ENCODE measurements at places on chromosomes 2 and 18.

- no peak for DNase-seq
Observed at GRCh38 chr2:168998609-168999211, 32.4 kb downstream of the ABCB11 start.

DNA sequence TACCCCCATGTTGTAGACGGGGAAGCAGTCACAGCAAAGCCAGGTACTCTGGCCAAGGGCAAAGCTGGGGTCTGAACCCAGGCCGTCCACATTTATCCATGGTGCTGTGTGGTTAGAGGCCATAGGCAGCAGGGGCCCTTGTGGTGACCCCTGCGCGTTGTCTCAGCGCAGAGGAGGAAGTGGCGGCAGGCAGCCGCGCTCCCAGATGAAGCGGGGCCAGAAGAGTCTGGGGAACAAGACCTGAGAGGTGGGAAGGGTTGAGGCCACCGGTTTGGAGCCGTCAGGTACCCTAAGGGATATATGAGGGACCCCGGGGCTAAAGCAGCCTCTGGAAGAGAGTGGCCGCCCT is 770 bp downstream of the ZNF396 start:
- DNase-seq, result no peak

DNA sequence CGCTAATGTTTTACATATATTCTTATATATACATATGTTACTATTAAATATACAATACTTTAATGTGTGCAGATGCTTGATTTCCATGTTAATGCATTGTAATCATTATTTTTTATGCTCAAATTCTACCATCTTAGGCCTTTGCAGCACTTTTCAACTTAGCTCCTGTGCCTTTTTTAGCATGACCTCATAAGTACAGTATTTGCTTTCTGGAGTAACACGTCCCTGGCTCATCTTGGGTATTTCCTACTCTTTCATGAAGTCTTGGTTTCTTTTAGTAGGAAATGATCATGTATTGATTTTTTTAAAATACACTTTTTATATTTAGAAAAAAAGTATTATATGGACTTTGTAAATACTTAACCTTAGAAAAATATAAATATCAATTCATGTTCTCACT is 36.5 kb downstream of the CAB39 start:
- no peak for DNase-seq

GRCh38 chr18:56273541-56274219 is 364.7 kb downstream of the TXNL1 start:
- DNase-seq, result no peak

DNA sequence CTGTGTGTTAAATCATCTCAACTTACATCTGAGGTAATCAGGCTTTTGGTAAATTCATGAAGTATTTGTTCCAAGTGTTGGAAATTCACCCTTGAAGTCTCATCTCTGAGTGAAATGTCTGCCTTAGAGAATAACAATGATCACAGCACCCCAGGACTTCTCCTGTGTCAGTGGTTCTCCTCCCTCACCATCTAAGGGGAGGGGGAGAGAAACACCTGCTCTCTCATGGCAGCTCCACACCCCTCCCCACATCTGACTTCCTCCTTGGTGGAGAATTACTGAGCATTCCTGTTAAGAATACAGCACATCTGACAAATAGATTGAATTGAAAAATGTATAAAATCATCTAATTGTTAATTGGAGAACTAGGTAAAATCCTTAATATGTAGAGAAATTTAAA is 532.1 kb downstream of the RNF144A start:
- DNase-seq, result no peak

- DNase-seq, result no peak
Observed at GRCh38 chr2:18077231-18077630, 198.8 kb downstream of the KCNS3 start.

GRCh38 chr2:120814352-120814751 is 78.7 kb downstream of the GLI2 start:
- no peak for DNase-seq

DNA sequence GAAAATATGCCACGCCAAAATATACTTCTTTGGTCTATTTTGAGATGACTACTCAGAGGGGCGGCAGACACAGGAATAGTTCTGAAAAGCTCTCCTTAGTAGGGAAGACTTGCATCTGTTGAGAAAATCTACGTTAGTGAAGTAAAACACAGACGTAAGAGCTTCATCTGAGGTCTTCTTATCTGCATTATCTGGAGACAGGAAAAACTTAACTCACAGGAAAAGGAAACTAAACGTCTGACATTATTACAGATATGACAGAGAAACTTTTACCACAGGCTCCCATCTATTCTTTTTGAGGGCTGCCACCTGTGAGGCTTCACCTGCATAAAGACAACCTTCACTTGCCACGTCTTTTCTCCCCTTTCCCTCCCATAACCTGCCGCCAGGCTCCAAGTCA is 1295.7 kb downstream of the LRP1B start:
- no peak for DNase-seq

Measured in brain pericyte (primary cell).